Stimulated activated naive CD4-positive, alpha-beta T cell treated with Interleukin-2 at 50 U/mL for 16 hours (primary cell): ENCODE measurements at places on chromosomes 1 and 21.

DNA sequence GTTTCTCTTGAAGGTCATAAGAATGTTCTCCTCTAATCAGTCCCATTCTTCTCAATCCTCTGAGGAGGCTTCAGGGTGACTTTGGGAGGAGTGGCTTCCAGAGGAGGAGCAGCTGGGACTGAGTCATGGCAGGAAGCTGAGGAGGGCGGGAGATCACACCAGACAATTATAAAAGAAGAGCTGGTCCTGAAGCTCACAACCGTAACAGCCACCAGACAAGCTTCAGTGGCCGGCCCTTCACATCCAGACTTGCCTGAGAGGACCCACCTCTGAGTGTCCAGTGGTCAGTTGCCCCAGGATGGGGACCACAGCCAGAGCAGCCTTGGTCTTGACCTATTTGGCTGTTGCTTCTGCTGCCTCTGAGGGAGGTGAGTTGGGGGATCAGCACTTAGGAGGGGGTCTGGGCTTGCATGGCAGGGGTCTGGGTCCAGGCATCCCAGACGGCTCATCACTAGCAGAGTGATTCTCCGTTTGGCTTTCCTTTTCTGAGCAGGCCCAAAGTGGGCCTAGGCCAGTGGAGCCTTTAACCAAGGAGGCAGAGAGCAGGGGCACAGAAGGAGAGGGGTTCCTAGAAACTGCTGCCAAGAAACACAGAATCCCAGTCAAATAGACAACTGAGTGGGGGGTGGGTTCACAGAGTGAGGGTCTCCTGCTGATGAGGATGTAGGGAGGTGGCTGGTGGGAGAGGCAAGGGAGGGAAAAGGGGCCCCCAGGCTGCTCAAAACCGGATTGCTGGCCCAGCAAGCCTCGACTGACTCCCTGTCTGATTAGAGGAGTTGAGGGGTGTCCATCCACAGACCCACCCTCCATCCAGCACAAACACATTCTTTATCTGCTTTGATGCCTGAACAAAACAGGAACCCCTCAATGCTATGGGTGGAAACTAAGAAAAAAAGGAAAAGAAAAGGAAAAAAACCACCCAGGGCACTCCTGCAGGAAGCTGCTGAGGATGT, at the start of gene ECM1:
Gene ECM1 (plus strand): TSS at position 198 of the 953 bp plus-strand sequence. CDS start 101 bp downstream, at position 299.
- DNase-seq = no peak

GRCh38 chr1:109985247-109986053, 885 bp downstream of the AHCYL1 start:
- DNase-seq = peak; percentile 5

DNA sequence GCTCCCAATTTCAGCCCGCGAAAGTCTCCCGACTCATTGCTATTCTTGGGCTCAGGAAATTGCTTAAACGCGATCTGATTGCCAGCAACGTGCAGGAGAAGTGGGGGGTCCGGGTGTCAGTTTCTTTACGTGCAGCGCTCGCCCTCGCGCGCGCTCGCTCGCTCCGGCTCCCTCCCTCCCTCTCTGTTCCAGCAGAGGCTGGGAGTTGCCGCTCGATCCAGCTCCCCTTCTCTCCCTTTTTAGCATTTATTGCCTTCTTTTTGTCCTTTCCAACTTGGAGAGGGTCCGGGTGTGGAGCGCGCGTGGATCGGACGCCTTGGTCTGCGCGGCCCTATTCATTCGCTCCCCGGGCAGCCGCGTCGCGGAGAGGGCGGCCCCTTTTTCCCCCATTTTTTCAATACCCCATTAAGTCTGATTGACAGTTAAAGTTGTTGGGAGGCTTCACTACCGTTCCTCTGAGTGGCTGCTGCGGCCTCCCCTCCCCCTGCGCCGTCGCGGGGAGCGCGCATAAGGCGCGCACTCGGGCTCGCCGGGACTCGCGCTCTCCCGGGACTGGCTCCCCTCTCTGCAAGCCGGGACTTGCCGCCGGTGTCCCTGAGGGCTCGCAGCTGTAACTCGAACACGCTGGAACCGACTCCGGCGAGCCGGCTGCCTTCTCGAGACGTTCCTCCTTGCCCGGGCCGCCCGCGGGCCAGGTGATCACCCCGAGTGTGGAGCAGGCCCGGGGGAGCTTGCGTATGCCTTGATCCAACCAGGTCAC, at the start of gene DHRS3:
Gene DHRS3 (minus strand): TSS at position 310 of the 760 bp plus-strand sequence. CDS start 862 bp downstream, outside the sequence.
- peak; percentile 42 for DNase-seq

DNA sequence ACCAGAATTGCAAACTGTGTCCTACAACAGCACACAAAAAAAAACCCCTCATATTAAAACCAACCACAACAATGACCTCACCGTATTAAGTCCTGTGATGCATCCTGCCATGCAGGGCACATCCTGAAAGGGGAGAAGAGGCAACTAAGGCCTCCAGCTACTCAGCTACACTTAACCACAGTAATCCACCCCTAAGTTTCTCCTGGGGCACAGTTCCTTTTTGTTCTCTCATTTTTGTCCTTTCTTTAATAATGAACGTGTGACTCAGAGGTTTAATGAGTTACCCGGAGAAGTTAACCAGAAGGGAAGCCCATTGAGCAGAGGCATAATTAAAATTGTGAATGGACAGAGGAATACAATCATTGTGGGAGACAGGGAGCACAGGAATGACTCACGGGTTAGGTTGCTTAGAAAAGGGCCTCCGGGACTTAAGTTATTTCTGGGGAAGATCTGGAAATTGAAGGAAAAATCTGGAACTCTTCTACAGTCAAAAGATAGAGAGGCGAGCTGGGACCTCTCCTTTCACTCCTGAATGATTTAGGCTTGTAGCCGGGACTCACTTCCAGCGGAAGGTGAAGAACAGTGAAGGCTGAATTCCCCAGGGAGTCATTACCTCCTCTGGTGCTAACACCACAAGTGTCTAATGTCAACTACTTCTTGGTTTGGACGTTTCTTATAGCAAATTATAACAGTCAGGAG, 36.9 kb upstream of the HIVEP3 start:
- no peak for DNase-seq

- DNase-seq = no peak
Observed at GRCh38 chr21:41366522-41367151, 4.8 kb downstream of the MX2 start.

- DNase-seq = no peak
Observed at GRCh38 chr1:12711536-12711935, 4.4 kb upstream of the AADACL3 start.

DNA sequence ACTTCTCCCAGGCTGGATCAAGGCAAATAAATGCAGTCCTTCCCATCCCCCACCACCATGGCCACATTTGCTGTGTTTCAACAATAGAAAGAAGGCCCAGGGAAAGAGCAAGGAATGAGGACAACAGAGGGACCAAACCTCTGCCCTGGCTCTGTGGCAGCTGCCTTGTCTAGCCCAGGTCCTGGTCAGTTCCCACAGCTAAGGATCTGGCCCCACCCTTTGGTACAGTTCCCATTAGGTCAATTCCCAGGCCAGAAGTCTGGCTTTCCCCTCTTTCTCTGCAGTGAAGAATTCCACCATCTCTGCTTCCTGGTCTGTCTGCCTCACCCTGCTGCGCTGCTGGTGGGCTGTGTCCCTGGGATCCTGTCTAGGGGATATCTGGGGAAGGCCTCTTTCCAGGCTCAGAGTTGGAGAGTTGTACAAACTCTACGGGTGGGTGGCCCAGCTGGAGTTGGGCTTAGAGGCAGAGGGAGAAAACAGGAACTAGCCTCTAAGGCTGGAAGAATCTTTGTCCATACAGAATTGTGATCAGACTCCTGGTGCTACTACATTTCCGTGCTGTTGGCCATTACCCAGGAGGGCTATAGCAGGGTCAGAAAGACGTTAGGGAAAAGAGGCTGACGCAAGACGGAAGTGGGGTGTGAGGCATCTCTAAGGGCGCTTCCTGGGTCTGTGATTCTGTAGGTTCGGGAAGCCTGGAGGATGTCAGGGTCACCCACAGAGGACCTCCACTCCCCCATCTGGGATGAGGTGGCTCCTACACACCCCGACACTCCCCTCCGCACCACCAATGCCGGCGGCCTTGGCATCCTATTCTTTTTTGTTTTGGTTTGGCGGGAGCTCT, 953 bp upstream of the NDUFS2 start:
- DNase-seq = no peak

DNA sequence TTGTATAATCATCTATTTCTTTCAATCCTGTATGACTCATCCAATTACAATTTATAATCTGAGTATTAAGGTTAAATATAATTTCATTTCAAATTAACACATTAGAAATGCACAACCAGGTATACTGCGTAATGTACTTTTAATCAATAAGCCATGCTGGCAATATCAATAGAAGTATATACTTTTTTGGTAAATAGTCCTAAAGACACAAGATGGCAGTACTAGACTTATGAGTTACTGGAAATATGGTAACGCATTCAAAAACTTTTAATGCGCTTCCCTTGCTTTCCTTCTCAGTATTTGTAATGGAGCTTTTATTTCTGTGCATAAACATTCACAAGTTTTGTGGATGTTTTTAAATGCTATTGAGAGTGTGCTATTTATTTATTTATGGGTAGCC, 1162.0 kb upstream of the TMPRSS15 start:
- no peak for DNase-seq

DNA sequence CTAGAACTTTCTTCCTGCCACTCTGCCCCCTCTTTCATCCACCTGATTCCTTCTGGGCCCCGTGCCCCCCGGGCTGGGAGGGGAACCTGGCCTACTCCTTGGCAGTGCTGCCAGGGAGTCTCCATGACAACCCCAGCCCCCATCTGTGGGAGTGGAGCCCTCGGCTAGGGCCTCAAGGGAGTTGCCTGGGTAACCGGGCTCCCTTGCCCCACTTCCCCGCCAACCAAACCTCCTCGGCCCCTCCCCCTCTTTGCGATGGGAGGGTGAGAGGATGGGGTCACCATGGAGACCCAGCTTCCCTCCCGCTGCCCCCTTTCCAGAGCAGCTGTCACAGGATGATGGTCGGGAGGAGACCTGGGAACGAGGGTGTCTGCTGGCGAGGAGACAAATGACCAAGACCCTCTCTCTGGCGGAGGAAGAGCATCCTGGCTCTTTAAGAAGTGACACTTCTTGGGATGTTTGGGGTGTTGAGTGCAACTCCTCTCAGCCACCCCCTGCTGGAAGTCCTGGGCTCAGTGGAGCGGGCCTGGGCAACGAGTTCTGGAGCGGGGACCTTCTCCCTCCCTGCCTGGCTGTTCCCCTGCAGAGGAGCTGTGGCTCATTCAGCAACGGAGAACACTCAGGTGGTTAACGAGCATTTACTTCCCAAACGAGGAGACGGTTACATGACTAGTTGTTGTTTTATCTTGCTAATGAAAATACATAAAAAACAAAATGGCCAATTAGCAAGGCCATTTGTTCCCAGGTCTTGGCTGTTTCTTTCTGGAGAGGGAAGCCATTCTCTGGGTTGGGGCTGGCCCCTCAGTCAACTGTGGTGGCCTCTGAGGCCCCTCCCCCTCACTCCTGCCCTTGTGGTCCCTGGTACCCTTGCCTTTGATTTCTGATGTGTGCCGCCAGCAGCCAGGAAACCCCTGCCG, 82.8 kb downstream of the UBIAD1 start:
- DNase-seq = no peak

- no peak for DNase-seq
Observed at GRCh38 chr21:37145635-37146111, 72.6 kb downstream of the TTC3 start.

- DNase-seq = no peak
Observed at GRCh38 chr1:16064536-16065268, 8.7 kb downstream of the FAM131C start.

- no peak for DNase-seq
Observed at GRCh38 chr1:112410673-112411072, 14.7 kb downstream of the CTTNBP2NL start.

DNA sequence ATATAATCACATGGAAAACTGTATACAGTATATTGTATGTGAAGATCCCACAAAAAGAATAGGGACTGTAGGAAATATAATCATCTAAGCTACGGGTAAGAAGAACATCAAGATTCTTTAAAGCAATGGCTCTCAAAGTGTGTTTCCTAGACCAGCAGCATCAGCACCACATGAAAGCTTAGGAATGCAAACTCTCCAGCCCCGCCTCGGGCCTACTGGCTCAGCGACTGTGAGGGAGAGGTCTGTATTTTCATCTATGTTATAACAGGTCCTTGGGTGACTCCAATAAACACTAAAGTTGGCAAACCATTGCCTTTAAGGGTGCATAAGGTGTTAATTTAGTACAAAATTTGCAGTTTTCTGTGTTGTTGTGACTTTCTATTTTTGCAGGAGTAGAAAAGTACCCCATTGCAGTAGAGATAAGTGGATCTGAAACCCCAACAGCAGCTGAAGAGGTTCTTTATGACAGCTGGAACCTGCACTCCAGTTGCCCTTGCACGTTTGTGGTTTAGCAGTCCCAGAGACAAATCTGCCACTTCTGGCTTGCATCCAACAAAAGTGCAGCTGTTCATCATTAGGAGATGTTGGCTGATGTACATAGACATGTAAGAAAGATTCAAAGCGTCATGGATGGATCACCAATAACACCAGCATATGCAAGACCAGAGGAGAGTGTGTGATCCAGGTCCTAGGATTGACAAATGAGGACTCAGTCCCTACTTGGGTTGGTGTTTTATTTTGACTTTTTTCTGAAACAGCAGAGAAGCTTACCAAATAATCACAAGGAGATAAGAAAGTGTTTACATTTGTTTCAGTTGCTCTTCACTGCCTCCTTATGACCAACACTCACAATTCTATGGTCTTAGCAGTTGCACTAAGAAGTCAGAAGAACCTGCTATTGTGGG, 15.9 kb upstream of the IFNAR1 start:
- DNase-seq = no peak

- DNase-seq = no peak
Observed at GRCh38 chr21:40531431-40532110, 315.4 kb downstream of the DSCAM start.

DNA sequence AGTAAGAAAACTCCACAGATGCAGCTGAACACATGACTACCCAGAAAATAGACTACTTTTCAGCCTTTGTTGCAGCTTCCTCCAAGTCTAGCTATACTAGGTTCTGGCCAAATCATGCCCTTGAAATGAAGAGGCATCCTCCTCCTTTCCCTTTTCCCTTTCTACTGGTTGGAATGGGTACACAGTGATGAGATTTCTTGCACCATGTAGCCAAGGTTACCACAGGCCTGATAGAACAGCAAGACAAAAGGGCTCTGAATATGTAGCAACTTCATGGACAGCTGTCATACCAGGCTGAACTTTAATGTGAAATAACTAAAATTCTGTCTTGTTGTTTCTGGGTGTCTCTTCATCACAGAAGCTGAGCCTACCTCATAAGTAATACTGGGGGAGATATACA, 146.5 kb downstream of the PDE4B start:
- no peak for DNase-seq

GRCh38 chr1:41277371-41277975, 35.4 kb upstream of the SCMH1 start:
- no peak for DNase-seq

DNA sequence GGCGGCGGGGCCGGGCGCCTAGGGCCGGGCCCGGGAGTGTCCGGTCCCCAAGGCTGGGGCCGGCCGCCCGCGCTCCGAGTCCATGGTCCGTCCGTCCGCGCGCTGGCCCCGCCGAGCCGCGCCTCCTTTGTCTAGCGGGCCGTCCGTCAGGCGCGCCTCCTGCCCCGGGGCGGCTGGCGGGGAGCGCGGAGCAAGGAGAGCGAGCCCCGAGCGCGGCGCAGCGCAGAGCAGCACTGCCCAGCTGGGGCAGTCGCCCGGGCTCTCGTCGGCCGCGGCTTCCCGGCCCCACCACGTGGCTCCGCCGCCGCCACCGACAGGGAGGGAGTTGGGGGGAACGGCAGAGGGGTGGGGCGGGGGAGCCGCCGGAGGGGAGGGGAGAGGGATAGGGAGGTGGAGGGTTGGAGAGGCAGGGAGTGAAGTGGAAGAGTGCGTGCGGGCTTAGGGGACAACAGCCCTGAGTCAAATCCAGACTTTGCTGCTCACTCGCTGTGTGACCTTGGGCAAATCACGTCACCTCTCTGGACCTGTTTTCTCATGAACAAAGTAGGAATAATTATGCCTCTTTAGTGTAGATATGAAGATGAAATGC, at the start of gene NKAIN1:
Gene NKAIN1 (minus strand): TSS at position 235 of the 589 bp plus-strand sequence. CDS start 340 bp downstream, outside the sequence.
- DNase-seq = no peak
